ENCODE measurements at places on chromosomes 2 and 18. TPM values are rescaled to one million over a fixed set of nuclear protein-coding genes. Genes with fewer than 3 reads are reported as not detected.

The TRIM43 gene
- total RNA-seq, result not detected

The ACOXL gene
- total RNA-seq, result 15.8 TPM

The ABCB11 gene
- total RNA-seq, result 0.02 TPM

The SERPINE2 gene
- 60.4 TPM for total RNA-seq

GRCh38 chr2:121803503-121803902, 48.1 kb downstream of the TSN start:
- DNase-seq, result no peak

The SLC19A3 gene
- 6.5 TPM for total RNA-seq

- no peak for DNase-seq
These were observed 93.7 kb downstream of the RBMS1 start for GRCh38 chr2:160399880-160400279.

Data from WTC11 (cell line).